ENCODE measurements at places on chromosomes 4 and X.

DNA sequence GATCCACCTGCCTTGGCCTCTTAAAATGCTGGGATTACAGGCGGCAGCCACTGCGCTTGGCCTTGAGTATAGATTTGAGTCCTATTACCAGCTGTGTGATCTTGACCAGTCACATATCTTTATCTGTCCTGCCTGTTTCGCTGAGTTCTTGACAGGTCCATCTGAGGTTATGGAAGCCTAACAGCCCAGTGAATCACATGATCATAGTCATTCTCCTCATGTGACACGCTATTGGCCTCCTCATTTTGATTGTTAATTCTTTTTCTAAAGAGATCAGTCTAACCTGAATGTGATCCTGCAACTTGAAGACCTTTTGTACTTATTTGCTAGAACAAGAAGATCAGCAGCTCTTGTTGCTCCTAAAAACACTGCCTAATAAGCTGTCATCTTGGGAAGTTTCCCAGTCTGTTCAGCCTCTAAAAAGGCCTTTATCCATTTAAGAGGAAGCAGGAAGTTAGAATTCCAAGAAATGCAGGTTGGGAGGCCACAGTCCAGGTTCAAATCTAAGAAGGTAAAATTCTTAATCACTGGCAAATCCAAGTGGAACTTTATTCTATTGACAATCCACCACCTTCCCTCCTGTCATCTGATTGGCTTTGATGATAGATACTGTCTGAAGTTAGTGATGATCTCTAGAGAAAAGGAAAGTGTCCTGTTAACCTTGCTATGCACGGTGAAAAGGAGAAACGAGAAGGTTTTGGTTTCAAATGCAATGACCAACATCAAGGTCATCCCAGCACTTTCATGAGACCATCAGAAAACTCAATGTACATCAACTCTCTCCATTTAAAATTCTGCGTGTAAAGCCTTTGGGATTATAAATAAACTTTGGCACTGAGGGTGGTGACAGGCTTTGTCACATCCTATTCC is 86.9 kb downstream of the CHRNA9 start:
- DNase-seq = no peak

GRCh38 chr4:1060621-1061020 is 49.2 kb downstream of the FGFRL1 start:
- DNase-seq = no peak

GRCh38 chr4:26842911-26843310 is 17.7 kb upstream of the STIM2 start:
- no peak for DNase-seq

DNA sequence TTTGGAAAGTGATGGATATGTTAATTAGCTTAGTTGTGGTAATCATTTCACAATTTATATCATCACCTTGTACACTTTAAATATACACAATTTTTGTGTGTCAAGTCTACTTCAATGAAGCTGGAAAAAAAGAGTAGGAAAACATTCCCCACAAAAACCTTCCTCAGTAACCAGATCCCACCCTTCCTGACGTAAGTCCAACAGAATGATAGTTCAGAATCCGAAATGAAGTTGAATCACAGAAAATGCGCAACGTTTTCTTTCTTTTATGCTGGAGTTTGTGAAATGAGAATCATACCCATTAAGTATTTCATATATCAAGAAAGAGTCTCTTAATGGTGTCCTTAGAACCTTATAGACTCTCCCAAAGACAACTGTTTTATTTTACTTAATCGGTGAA is 292.9 kb downstream of the USP46 start:
- no peak for DNase-seq

DNA sequence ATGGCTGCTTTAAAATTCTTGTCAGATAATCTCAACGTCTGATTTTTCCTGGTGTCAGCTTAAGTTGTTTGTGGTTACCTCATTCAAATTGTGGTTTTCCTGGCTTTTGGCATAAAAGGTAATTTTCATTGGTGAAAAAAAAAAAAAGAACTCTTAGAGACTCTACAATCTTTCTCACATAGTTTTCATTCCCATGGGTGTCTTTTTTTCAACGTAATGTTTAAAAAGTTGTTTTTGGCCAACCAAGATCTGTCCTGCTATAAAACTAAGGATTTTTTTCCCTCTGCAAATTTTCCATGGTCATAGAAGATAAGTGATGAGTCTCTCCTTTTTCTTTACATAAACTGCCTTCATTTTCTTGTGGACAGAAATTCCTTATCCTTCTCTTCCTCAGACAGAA is 28.9 kb upstream of the RPS6KA6 start:
- DNase-seq = no peak

GRCh38 chrX:24498181-24498580 is 33.1 kb downstream of the PDK3 start:
- DNase-seq = no peak

DNA sequence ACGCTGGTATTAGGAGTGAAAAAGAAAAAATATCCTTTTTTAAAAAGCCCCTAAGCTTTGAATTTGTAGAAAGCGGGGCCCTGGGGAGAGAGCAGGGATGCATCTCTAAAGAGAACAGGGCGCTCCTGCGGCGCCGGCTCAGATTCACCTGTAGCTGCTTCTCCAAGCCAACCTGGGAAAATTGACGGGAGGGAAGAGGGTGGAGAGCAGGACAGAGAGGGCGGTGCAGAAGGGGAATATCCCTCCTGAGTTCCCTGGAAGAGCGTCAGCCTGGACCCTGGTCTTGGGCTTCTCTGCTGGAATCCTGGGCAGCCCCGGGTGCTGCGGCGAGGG is 776 bp upstream of the SOWAHD start:
- no peak for DNase-seq

GRCh38 chrX:39652336-39652735 is 445.4 kb downstream of the BCOR start:
- DNase-seq = no peak

- no peak for DNase-seq
These were observed 22.6 kb upstream of the CD38 start for GRCh38 chr4:15755321-15756155.

DNA sequence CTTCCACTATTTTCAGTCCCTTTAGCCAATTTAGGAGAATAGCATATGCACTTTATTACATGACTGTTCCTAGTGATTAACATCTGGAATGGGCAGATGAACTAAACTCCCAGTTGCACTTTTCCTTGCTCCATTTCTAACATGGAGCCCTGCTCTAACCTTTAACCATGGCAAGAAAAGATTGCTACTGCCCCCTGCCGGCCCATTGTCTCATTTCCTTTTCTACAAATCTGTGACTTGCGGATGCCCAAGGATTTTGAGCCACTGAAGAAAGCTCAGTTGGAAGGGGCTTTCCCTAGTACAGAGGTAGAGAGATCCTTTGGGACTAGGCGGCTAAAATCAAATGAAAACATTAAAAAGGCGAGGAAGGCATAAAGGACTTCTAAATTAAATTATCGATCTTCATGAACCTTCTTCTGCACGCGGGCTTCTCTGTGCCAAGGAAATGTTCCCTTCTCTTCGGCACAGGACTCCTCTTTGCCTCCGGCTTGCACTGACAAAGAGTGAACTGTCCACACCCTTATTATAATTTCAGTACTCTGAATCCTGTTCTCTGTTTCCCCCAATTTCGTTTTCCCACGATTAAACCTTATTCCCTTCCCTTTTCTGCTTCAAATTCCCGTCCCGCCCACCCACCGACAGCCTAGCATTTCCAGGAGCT is 577 bp upstream of the GLRA2 start:
- no peak for DNase-seq

DNA sequence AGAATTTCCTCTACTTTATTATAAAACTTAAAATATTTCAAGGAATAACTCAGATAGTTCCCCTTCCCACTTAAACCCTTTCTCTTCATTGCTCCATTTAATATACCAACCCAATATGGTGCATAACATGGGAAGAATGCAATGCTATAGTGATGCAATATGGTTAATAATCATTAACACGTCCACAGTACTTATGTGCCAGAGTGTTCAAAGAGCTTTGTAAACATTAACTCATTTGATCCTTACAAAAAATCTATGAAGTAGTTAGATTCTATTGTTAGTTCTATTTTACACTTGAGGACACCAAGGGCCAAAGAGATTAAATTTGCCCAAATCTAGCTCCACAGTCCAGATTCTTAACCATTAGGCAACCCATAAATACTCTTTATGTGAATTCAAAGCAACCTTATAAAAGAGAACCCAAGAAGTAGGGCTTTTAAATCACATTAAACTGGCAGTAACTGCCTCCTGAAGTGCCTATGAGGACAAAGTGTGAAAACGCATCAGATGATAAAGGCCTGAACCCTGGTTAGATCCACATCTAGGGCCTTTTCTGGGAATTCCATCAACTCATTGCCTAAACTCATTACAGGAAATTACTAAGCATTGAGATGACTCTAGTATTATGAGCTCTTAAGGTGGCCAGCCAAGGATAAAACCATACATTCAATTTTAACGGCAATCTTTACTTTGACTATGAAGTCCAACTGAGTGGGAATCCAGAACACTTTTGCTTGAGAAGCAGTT is 94.3 kb downstream of the AREG start:
- DNase-seq = no peak

Measured in NCI-H2029 treated with DMSO at 0.1 percent for 48 hours (cell line).